ENCODE measurements at places on chromosomes 1 and 21. TPM values are rescaled to one million over a fixed set of nuclear protein-coding genes. Genes with fewer than 3 reads are reported as not detected.

DNA sequence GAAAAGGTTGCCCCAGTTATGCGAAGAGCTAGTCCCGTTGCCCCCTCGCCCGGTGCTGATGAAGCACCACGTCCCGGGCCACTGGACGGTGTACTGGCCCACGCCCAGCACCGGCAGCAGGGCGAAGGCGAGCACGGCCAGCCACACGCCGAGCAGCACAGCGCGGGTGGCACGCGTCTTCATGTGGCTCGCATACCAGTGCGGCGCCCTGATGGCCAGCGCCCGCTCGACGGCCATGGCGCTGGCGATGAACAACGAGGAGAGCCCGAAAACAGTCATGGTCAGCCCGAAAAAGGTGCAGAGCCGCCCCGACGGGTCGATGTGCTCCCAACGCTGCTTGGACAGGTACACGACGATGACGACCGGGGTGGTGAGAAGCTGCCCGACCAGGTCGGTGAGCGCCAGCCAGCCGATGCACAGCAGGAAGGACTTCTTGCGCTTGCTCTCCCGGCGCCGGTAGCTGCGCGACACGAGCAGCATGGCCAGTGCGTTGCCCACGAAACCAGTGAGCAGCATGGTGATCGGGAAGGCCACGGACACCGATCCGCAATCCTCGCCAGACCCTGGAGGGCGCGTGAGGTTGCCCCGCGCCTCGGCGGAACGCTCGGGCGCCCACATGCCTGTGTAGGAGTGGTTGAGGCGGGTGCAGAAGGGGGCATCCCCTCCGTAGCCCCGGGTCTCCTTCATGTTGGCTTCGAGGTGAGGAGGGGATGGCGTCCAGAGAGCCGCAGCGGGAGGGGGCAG is 553 bp downstream of the PTGER3 start:
- peaks cover 34% of the 10 kb centered on the region for H3K27me3 ChIP-seq
- peak; percentile 83 for DNase-seq
- H3K36me3 ChIP-seq, result no peaks in the 10 kb centered on the region
- H3K27ac ChIP-seq, result no peak overlapping the region
- H3K4me3 ChIP-seq, result peak overlapping the region; percentile 81

GRCh38 chr1:169133801-169134502 is 27.5 kb downstream of the ATP1B1 start:
- DNase-seq, result no peak
- no peaks in the 10 kb centered on the region for H3K4me1 ChIP-seq
- H3K27ac ChIP-seq, result no peak overlapping the region
- no peaks in the 10 kb centered on the region for H3K27me3 ChIP-seq

DNA sequence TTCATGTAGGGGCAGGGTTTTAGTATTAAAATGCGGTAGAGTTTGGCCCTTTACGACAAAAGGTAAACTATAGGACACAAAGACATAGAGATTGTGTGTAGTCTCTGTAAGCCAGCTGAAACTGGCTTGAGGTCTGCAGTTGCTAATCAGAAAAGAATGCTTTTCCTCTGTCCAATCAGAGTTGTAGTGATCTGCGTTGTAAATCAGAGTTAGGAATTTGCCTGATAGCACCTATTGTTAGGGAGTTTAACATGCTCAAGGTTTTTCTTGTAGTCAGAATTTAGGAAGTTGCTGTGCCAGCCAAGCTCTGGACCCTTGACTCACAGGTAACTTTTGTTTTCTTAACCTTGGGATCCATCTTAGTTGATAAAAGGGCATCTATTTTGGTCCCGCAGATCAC is 61.2 kb upstream of the VTCN1 start:
- no peak for DNase-seq
- H3K36me3 ChIP-seq, result no peaks in the 10 kb centered on the region
- H3K27me3 ChIP-seq, result no peaks in the 10 kb centered on the region
- H3K4me1 ChIP-seq, result peaks cover 3% of the 10 kb centered on the region
- H3K4me3 ChIP-seq, result peak overlapping the region; percentile 54
- no peak overlapping the region for H3K27ac ChIP-seq

GRCh38 chr21:34908419-34909055 is 140.6 kb downstream of the RUNX1 start:
- no peaks in the 10 kb centered on the region for H3K27me3 ChIP-seq
- DNase-seq, result peak; percentile 70
- H3K27ac ChIP-seq, result no peak overlapping the region

- no peaks in the 10 kb centered on the region for H3K36me3 ChIP-seq
- DNase-seq, result no peak
- no peak overlapping the region for H3K27ac ChIP-seq
- no peaks in the 10 kb centered on the region for H3K4me1 ChIP-seq
These were observed 21.5 kb downstream of the OLIG2 start for GRCh38 chr21:33047231-33047630.

DNA sequence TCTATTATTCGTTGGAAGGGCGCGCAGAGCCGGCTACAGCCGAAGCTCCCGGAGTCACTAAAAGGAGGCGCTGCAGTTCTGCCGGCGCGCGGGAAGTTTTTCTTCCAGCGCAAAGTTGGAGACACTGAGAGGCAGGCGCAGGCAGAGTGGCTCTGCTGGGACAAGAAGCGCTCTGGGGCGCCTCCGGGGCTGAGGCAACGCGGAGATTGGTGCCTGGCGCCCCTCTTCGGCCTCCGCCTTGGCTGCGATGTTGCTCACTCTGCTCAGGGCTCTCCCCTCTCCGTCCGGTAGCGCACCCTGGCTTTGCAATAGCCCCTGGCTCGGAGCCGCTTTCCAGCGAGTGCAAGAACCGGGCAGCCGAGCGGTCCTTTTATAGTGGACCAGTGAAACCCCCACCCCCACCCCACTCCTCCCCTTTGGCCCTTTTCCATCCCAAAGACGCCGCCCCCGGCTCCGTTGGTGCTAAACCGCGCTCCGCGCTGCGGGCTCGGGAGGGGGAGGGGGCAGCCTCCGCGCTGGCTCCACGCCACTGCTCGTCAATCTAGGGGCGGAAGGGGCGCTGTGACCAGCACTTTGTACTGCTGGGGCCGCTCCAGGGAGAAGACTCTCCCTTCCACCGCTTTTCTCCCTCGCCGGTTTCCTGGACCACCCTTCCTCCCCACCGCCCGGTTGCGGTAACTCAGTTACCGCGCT is at the start of gene ADAMTS1:
Gene ADAMTS1 (minus strand): TSS at position 344 of the 693 bp plus-strand sequence. CDS start 455 bp downstream, outside the sequence.
- DNase-seq, result peak; percentile 98
- H3K36me3 ChIP-seq, result peaks cover 22% of the 10 kb centered on the region
- H3K4me3 ChIP-seq, result peak within 1 kb of the TSS; percentile 93
- H3K27ac ChIP-seq, result peak within 1 kb of the TSS; percentile 69
- H3K27me3 ChIP-seq, result peaks cover 12% of the 10 kb centered on the region

DNA sequence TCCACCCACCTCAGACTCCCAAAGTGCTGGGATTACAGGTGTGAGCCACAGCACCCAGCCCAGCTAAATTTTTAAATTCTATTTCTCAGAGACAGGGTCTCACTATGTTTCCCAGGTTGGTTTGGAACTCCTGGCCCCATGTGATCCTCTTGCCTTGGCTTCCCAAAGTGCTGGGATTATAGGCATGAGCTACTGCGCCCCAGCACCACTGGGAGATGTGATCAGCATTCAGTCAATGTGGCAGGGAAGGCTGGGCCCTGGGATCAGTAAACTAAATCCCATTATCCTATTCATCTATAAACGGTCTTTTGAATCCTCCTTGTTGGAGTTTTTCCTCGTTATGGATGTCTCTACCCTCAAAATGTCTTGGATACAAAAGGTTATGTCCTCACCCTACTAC is 113.5 kb downstream of the PGBD5 start:
- H3K4me3 ChIP-seq, result no peak overlapping the region
- no peak for DNase-seq
- H3K27ac ChIP-seq, result no peak overlapping the region
- no peaks in the 10 kb centered on the region for H3K4me1 ChIP-seq

GRCh38 chr1:192967901-192968300 is 91.3 kb downstream of the UCHL5 start:
- H3K36me3 ChIP-seq, result no peaks in the 10 kb centered on the region
- no peak overlapping the region for H3K4me3 ChIP-seq
- no peak for DNase-seq
- H3K27me3 ChIP-seq, result no peaks in the 10 kb centered on the region
- H3K4me1 ChIP-seq, result no peaks in the 10 kb centered on the region
- no peak overlapping the region for H3K27ac ChIP-seq

- no peaks in the 10 kb centered on the region for H3K4me1 ChIP-seq
- H3K27ac ChIP-seq, result no peak overlapping the region
These were observed 484.3 kb downstream of the LMO4 start for GRCh38 chr1:87812871-87813577.

GRCh38 chr1:38197312-38198061 is 150.9 kb upstream of the POU3F1 start:
- H3K27ac ChIP-seq, result no peak overlapping the region
- H3K4me1 ChIP-seq, result no peaks in the 10 kb centered on the region
- no peak overlapping the region for H3K4me3 ChIP-seq

DNA sequence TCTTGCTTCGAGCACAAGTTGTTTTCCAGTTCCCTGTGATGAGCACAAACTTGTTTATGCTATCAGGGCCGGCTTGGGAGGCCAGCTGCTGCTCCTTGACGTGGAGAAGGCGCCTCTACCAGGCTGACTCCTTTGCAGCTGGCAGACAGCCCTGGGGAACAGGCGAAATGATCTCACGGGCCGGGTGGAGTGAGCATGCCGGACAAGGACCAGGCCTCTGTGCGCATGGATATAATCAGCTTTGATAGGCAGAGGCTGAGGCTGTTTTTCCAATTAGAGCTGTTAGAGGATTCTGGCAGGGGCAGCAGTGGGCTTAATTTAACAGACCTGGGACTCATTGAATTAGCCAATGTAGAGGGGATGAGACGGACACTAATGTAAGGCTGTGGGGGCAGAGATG is 38.9 kb downstream of the FAM163A start:
- H3K4me3 ChIP-seq, result no peak overlapping the region
- H3K36me3 ChIP-seq, result no peaks in the 10 kb centered on the region
- H3K27me3 ChIP-seq, result no peaks in the 10 kb centered on the region
- no peak for DNase-seq
- no peaks in the 10 kb centered on the region for H3K4me1 ChIP-seq
- no peak overlapping the region for H3K27ac ChIP-seq

DNA sequence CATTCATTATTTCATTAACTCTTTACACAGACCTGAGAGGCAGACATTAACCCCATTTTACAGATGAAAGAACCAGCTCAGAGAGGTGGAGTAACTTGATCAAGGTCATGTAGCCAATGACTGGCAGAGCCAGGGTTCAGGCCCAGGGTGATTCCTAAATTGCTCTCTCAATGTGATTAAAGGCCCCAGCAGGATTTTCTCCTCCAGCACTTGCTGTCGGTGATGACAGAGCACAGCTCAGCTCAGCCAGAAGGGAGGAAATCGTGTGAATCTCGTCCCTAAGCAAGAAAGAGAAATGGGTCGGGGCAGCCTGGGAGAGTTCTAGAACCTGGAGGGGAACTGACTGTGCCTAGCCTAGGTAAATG is 19.5 kb upstream of the RNF19B start:
- H3K27me3 ChIP-seq, result no peaks in the 10 kb centered on the region
- H3K36me3 ChIP-seq, result no peaks in the 10 kb centered on the region
- no peaks in the 10 kb centered on the region for H3K4me1 ChIP-seq
- DNase-seq, result no peak

- H3K36me3 ChIP-seq, result no peaks in the 10 kb centered on the region
- DNase-seq, result no peak
- H3K27me3 ChIP-seq, result no peaks in the 10 kb centered on the region
These were observed 75.0 kb upstream of the PKN2 start for GRCh38 chr1:88609051-88609450.

DNA sequence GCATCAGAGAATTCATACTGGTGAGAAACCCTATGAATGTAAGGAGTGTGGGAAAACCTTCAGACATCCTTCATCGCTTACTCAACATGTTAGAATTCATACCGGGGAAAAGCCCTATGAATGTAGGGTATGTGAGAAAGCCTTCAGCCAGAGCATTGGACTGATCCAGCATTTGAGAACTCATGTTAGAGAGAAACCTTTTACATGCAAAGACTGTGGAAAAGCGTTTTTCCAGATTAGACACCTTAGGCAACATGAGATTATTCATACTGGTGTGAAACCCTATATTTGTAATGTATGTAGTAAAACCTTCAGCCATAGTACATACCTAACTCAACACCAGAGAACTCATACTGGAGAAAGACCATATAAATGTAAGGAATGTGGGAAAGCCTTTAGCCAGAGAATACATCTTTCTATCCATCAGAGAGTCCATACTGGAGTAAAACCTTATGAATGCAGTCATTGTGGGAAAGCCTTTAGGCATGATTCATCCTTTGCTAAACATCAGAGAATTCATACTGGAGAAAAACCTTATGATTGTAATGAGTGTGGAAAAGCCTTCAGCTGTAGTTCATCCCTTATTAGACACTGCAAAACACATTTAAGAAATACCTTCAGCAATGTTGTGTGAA is 12.8 kb downstream of the ZFP69B start:
- peak overlapping the region; percentile 47 for H3K4me3 ChIP-seq
- H3K27me3 ChIP-seq, result no peaks in the 10 kb centered on the region
- no peak for DNase-seq
- no peak overlapping the region for H3K27ac ChIP-seq

- no peak overlapping the region for H3K27ac ChIP-seq
- H3K4me1 ChIP-seq, result no peaks in the 10 kb centered on the region
- H3K4me3 ChIP-seq, result no peak overlapping the region
- H3K27me3 ChIP-seq, result no peaks in the 10 kb centered on the region
- H3K36me3 ChIP-seq, result no peaks in the 10 kb centered on the region
These were observed 699 bp upstream of the IL23R start for GRCh38 chr1:67165468-67166041.

PDZK1IP1 gene
- total RNA-seq, result not detected

BATF3 gene
- 4.5 TPM for total RNA-seq

PTPN7 gene
- total RNA-seq, result not detected

IL10 gene
- total RNA-seq, result not detected

NUP210L gene
- 0.11 TPM for total RNA-seq

SDC3 gene
- total RNA-seq, result 149 TPM

SPRR2B gene
- not detected for total RNA-seq

COL18A1 gene
- total RNA-seq, result 264 TPM

CCDC185 gene
- not detected for total RNA-seq

CLDN17 gene
- total RNA-seq, result not detected

PLD5 gene
- total RNA-seq, result 2.7 TPM

CFHR3 gene
- 0.70 TPM for total RNA-seq

NAV1 gene
- total RNA-seq, result 36.3 TPM

CLCA1 gene
- 0.36 TPM for total RNA-seq

TESK2 gene
- 10.3 TPM for total RNA-seq

SPRR2F gene
- not detected for total RNA-seq

PLA2G2F gene
- not detected for total RNA-seq

ATP6V1G3 gene
- total RNA-seq, result 1.5 TPM

IFT25 gene
- 53.4 TPM for total RNA-seq

Measured in endodermal cell (in vitro differentiated cells).